ENCODE measurements at places on chromosomes 12 and 14. TPM values are rescaled to one million over a fixed set of nuclear protein-coding genes. Genes with fewer than 3 reads are reported as not detected.

MAP3K9 gene
- total RNA-seq: 7.9 TPM

REC8 gene
- 49.8 TPM for total RNA-seq

TMEM132D gene
- total RNA-seq: not detected

BCL11B gene
- total RNA-seq: 106 TPM

CACNB3 gene
- total RNA-seq: 20.6 TPM

KRT75 gene
- total RNA-seq: not detected

INTS13 gene
- total RNA-seq: 48.2 TPM

RNASE1 gene
- total RNA-seq: not detected

Measured in activated naive CD4-positive, alpha-beta T cell treated with anti-CD3 and anti-CD28 coated beads, Interleukin-2, amount 10 ng/mL, durations not matched to agents 5 hours and 36 hours (primary cell).